Activated CD8-positive, alpha-beta memory T cell treated with anti-CD3 and anti-CD28 coated beads for 48 hours (primary cell): ENCODE measurements at places on chromosomes 3 and 15.
A peak's percentile ranks its signal among the peaks of the same experiment; 100 is the strongest.

GRCh38 chr15:77098572-77098971 is 27.7 kb upstream of the TSPAN3 start:
- no peak for DNase-seq

GRCh38 chr3:57077630-57078343 is 17.3 kb downstream of the SPATA12 start:
- no peak for DNase-seq

- no peak for DNase-seq
These were observed 141.9 kb upstream of the C2CD4B start for GRCh38 chr15:62306851-62307504.

DNA sequence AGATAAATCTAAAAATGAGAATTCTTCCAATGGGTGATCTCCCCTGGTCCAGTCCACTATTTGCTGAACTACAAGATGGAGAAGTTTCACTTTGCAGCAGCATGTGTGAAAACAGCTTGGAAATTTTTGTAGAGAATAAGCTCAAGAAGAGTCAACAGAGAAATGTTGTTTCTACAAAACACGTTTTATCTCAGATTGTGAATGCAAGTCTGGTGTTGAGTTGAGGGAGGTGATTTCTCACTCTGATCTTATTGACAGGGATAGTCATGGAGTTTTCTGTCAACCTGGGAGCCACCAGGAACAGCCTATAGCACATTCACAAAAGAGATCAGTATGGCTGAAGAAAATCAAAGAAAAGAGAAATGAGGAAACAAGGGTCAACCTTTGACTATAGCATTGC is 981.2 kb upstream of the CFAP20DC start:
- no peak for DNase-seq

DNA sequence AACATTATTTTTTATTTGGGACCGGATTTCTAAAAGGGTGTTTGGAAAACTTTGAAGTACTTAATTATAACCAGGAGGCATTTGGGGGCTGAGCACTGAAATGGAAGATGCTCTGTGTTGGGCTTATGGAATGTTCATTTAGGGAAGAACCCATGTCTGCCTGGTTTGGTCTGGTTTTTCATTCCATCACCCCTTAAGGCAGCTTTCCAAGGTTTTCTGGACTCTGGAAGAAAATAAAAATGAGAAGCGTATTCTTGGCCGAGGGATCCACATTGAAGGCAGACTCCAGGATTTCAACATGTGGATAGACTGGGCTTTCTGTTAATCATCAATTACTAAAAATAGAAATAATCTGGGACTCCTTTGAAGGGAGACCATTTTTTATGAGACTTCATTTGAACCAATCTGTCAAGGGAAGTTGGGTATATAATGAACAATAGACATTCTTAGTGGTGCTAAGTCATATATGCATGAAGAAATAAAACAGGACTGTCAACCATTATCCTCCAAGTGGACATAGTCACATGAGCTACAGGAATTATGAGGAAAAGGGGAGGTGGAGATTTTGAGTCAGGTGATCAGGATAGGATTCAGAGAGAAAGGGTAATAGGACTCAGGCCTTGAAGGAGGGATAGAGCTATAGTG is 270.5 kb upstream of the ADAMTS9 start:
- no peak for DNase-seq

DNA sequence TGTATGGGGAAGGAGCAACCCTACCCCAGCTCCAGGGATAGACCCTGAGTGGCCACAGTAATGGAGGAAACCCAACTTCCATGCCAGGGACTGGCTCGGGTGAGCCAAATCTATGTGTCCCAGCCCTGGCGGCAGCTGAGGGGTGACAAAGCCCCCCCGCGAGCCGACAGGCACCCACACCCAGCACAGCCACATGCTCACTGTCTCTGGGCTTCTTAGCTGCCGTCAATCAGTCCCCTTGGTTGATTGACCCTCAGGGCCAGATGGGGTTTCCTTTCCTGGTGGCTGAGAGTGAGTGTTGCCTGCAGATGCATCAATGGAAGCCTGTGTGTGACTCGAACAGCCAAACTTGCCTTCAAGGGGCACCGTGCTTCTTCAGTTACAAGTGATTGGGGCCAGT is 2.1 kb upstream of the OCA2 start:
- no peak for DNase-seq

DNA sequence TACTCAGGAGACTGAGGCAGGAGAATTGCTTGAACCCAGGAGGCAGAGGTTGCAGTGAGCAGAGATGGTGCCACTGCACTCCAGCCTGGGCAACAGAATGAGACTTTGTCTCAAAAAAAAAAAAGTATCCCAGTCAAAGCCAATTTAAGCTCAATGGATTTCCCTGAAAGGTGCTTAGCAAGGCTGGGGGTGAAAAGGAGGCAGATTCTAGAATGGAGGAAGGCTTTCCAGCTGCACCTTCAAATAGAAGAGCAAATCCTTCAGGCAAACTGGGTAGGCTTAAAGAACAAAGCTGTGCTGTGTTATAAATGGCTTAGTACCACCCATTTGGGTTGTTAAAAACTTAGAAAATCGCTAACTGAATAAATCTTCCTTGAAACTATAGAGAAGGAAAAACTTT is 3.0 kb upstream of the IFT57 start:
- no peak for DNase-seq

DNA sequence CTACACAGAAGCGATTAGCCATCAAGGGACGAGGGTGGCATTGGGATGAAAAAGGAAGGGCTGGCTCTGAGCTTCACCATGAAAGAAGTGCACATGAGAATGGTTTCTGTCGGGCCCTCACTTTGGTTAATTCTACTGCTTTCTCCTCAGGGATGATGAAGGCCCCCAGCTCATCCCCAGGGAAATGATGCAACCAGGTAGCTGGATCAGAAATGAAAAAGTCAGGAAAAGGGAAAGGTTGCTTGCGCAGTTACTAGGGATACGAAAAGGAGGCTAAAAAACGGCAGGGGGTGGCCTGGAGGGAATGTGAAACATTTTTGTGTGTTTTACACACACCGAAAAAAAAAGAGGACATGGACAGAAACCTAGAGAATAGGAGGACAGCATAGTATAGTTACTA is 1.4 kb upstream of the SLC27A2 start:
- DNase-seq: no peak

- DNase-seq: peak; percentile 65
These were observed 64.0 kb upstream of the C15orf61 start for GRCh38 chr15:67456677-67457529.

- no peak for DNase-seq
These were observed 34.9 kb upstream of the CCDC50 start for GRCh38 chr3:191294291-191294690.

- no peak for DNase-seq
These were observed 9.9 kb downstream of the GPR15 start for GRCh38 chr3:98541695-98542094.

- no peak for DNase-seq
These were observed 2.4 kb upstream of the TMEM89 start for GRCh38 chr3:48623851-48624547.

- no peak for DNase-seq
These were observed 224.7 kb downstream of the IGSF11 start for GRCh38 chr3:118809696-118810498.

DNA sequence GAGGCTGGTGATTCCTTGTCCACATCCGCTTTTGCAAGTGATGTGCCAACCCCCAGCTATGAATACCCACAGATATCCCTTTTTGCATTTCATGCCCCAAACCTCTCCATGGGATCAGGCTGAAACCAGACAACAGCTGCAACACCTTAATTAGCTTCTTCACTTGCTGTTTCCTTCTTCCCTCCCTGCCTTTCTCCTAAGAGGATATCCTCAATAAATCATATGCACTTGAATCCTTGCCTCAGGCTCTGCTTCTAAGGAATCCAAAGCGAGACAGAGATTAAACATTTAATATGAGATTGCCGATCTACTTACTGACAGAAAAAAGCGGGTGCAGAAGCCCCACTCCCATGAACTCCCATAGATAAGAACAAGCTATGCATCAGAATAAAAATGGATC is 138.1 kb downstream of the CNTN6 start:
- DNase-seq: no peak

- no peak for DNase-seq
These were observed 226.7 kb upstream of the THBS1 start for GRCh38 chr15:39354189-39354588.

DNA sequence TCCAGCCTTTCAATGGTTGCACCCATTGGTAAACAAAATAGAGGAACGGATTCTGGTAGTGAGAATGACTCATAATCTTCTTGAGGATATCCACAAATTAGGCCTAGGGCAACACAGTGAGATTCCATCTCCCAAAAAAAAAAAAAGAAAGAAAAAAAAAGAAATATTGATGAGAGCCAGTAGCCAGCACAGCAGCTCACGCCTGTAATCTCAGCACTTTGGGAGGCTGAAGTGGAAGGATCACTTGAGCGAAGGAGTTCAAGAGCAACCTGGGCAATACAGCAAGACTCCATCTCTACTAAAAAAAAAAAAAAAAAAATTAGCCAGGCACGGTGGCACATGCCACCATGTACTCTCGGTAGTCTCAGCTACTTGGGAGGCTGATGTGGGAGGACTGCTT is 51.9 kb downstream of the DENND4A start:
- no peak for DNase-seq

- peak; percentile 49 for DNase-seq
These were observed at the start of gene ST6GAL1 for GRCh38 chr3:186930143-186930640. ST6GAL1 (plus strand) TSS chr3:186930526; CDS start chr3:187042704, 112,178 bp downstream.

- DNase-seq: no peak
These were observed 11.5 kb downstream of the CLRN1 start for GRCh38 chr3:150960708-150961684.

GRCh38 chr3:102207151-102207571 is 227.7 kb upstream of the ZPLD1 start:
- DNase-seq: no peak

GRCh38 chr3:148366743-148367410 is 330.8 kb upstream of the AGTR1 start:
- DNase-seq: no peak

DNA sequence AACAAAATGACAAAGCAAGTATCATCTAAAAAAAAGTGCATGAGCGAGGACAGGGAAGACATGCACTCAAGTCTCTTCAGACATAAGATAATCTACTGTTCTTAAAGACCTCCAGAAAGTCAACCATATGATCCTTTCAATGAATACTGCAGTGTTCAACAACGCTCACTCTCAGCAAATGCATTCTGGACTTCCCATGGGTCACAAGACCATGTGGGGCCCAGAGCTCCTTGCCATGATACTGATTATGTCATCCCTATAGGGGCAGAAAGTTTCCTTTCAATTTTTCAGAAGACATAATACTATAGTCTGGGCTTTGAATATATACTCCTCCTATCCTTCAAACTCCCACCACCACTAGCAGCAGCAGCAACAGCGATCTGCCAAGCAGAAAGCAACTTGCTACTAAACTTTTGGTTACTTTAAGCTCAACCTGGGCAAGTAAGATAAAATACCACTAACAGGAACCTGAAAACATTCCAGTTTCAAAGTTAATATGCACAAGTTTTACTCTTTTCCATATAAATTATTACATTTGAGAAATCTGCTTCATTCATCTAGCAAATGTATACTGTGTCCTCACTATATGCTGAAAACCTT is 143.5 kb downstream of the ADAM10 start:
- DNase-seq: no peak

- no peak for DNase-seq
These were observed 55.5 kb upstream of the FURIN start for GRCh38 chr15:90812958-90813265.

- DNase-seq: no peak
These were observed 1.3 kb downstream of the ACTR8 start for GRCh38 chr3:53880396-53881345.

DNA sequence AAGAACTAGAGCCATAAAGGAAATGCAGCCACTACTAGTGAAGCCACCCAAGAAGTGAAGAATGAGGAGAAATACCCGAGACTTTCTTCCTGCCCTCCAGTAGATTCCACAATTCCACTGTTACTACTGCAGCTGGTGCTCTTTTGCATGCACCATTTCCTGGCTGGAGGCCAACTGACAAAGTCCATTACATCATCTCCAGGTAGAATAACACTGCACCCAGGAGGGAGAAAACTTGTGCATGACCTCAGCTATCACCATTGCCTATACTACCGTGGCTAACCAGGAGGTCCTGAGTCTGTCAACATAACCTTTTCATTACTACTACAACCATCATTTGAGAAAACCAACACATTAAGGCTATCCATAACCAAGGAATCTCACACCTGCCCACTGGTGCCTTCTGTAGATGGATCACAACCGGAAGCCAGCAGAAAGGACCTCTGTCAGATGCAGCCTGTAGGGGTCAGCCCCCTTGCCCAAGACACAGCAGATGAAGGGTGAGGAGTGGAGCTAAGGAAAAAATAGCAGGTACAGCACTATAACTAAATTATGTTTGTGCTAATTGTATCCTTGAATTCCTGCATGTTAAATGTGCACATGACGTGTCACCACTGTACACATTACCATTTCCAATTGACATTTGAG is 200.8 kb upstream of the C2CD4B start:
- DNase-seq: no peak
